Glomerular endothelial cell (primary cell): ENCODE measurements at places on chromosomes 1 and 21.
A peak's percentile ranks its signal among the peaks of the same experiment; 100 is the strongest.

GRCh38 chr21:29133796-29134195, 3.4 kb downstream of the MAP3K7CL start:
- DNase-seq: no peak

DNA sequence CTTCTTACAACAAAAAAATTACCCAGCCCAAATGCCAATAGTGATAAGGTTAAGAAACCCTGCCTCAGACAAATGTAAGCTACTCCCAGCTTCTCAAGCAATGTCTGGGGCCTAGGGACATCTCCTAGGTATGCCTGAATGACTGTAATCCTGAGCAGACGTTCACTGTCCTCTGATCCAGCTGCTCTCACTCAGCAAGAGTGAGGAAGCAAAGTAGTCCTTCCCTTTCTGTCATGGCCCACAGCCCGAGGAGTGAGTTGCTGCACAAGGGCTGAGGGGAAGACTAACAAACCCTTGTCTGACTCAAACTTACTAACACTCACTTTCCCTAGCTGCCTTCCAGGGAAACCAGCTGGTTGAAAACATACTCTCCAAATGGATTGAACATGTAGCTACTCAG, 124.9 kb upstream of the TNFSF4 start:
- no peak for DNase-seq

DNA sequence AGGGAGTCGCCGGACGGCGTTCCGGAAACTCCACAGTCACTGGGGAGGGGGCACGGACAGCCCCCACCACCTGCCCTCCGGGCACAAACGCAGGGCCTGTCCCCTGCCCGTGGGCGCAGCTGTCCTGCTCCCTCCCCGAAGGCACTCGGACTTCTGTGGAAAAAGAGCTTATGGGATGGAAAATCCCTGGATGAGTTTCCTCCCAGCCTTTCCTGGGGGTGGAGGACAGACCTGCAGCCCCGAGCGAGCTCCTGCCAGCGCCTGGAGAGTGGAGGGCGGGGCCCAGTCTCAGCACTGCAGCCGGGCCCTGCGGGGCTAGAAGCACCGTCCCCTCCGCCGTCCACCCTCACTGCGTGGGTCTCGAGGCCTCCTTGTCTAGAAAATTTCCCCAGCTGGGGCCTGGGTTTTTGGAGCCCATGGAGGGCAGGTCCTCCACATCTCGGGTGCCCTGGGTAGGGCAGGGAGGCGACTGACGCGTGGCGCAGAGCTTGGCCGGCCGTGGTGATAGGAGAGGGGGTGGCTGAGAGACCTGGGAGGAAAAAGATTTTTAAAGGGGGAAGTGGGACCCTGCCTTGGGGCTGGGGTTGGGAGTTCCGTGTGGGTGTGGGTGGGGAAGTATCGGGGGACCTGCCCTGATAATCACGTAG, 6.4 kb upstream of the COL6A1 start:
- DNase-seq: no peak

DNA sequence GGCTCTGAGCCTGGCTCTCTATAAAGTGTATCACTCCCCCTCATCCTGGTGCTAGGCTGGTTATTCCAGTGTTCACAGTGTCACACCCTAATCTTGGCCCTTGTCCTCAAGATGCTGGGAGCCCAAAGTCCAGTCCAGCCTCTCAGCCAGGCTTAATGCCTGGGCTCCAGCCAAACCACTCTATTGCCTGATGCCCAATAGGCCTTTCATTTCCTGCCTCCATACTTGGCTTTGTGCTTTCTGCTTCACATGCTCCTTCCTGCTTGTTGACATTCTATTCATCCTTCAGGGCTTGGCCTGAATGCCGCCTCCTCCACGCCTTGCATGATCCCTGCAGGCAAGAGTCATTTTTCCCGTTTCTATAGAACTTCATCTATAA, 1.7 kb downstream of the KLHDC8A start:
- DNase-seq: no peak

DNA sequence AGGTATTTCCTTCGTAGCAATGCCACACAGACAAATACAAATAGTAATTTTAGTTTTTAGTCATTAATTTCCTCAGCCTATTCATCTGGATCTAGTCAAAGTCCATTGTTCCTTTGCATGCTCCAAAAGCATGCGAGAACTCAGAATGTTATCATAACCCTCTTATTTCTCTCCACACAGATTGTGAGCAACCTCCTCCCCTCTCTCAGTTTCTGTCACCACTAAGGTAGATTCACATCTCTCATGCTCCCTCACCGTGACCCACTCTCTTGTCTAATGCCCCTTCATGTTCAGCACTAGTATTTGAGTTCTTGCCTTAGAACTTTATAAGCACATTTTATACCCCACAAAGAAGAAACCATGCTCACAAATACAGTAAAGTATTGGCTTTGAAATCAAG, 582.4 kb downstream of the PLA2G4A start:
- DNase-seq: no peak

- peak; percentile 12 for DNase-seq
Measured at GRCh38 chr1:175887981-175888428, 144.6 kb upstream of the TNR start.

- no peak for DNase-seq
Measured at GRCh38 chr1:2528966-2529783, 888 bp downstream of the HES5 start.

- no peak for DNase-seq
Measured at GRCh38 chr1:162035241-162035640, 11.6 kb upstream of the OLFML2B start.

- DNase-seq: no peak
Measured at GRCh38 chr1:162074276-162075005, 5.0 kb downstream of the NOS1AP start.

DNA sequence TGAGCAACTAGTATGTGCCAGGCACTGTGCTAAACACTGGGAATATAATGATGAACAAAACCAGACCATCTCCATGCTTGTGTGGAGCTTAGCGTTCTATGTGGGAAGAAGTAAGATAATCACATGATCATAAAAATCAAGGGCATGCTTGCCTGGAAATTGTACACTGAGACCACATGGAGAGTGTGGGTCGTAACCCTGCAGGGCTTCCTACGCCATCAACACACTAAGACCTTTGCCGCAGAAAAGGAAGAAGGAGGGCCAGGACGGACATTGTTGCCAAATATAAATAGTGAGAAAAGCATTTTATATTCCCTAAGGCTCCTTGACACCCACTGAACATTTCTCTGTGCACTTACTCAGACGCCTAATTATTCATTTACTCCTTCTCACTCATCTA, 388.1 kb upstream of the VAMP3 start:
- no peak for DNase-seq
